ENCODE measurements at places on chromosomes 2 and 18.

DNA sequence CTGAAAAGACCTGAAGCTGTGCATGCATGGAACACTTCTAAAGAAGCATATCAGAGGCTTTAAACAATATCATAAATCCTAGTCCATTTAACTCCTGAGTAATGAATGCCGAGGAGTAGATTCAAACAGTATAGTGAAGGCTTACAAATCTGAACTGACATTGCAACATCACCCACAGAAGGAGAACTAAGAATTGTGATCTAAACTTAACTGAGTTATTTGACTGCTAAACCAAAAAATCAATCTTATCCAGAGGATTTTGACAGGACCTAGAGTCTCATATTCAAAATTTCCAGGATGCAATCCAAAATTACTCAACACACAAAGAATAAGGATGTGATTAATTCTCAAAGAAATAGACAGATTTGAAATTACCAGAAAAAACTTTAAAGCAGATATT lies 181.0 kb downstream of the SLC39A10 start:
- no peak for DNase-seq

DNA sequence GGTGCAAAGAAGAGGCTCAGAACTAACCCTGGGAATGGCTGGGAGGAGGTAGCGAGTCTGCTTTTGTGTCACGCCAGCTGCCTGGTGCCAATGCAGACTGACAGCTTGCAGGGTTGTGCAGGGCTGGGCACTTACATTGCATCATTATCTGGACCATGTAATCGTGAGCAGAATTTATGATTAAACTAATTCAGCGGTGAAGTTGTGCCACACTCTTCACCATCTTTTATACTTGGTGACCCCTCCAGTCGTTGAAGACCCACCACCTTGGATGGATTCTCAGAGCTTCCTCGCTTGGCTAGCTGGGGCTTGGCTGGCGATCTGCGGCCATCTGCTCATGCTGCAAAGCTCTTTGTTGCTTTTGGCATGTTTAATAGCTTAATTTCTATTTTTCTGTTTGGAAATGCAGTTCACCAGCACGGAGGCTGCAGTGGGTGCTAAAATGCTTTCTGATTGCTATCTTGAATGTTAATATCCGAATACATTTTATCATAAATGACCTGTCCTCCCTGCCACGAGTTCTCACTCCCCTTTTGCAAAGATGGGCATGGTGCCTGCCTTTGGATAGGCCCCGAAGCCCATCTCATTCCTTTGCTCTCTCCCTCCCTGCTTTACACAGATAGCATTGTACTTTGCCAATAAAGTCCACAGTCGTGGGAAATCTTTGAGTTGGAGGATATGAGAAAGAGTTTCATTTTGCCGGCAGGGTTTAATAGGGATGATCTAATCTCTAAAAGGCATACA lies 188.2 kb downstream of the PRKCE start:
- DNase-seq = no peak

DNA sequence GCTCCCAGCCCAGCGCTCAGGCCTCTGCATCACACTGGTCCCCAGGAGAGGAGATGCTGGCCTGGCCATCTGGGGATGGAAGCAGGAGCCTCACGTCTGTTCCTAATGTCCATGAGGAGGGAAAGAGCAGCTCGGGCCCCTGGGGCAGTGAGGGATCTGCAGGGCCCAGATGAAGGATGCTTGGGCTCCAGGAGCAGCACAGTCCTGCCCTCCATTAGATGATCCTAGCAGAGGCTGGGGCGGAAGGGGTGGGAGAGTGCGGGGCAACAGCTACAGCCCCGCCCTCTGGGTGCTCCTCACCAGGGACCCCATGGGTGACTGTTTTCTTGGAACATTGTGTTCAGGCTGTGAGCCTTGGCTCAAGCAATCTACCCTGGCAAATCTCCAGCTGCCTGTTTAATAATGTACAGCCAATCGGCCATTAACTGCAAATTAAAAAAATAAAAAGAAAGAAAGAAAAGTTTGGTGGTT lies 49.7 kb downstream of the TNS1 start:
- peak; percentile 36 for DNase-seq

DNA sequence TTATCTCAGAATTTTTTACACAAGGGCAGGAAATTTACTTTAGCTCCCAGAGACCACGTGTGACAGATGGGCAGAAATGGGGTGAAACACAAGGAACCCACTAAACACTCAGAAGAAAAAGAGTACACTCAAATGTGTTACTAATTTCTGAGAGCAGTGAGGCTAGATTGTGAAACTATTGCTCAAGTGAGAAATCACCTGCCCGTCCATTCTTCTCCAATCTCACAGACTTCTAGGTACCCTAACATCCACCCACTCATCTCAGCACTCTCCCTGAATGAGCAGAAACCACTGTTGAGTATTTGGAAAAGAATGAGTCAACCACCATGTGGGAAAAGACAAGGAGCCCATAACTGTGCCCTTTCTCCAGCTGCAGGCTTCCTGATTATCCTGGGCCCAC lies 293.0 kb upstream of the CDH2 start:
- no peak for DNase-seq

DNA sequence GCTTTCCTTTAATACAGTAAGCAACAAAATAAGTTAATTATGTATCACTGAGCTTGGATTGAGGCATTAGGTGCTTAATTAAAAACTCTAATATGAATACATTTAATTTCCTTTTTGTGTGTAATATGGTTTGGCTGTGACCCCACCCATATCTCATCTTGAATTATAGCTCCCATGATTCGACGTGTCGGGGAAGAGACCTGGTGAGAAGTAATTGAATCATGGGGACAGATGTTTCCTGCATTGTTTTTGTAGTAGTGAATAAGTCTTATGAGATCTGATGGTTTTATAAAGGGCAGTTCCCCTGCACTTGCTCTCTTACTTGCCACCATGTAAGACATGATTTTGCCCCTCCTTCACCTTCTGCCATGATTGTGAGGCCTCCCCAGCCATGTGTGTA lies 325.4 kb upstream of the CDH7 start:
- no peak for DNase-seq

DNA sequence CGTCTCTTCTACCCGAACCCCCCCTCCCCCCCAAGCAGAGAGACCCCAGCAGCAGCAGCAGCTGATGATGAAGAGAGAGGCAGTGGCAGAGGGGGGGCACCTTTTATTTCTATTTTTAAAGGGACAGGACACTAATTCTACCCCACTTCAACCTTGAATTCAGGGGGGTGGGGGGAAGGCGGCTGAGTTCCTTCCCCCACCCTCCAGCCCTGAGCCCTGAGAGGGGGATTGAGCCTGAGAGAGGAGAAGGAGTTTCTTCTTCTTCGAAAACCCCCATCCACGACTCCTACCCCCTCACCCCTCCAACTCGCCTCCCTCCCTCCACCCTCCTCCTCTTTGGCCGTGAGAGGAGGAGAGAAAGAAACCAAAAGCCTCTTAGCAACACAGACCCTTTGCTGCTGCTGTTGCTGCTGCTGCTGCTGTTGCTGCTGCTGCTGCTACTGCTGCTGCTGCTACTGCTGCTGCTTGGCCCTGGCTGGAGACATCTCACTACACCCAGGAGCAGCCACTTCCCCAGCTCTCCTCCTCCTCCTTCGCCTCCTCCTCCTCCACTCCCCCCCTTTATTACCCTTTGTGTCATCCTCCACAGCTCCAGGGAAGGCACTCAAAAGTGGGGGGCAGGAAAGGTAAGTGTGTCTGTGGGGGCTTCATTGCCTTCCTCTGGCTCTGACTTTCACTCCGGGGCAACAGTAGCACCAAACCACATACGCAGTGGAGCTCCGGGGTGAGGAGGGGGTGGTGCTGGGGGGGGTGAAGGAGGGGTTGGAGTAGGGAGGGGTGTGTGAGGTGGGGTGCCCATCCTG lies at the start of gene MBD5:
Gene MBD5, plus strand, starts transcription at position 33 of the 803 bp plus-strand sequence.
- peak; percentile 71 for DNase-seq

GRCh38 chr2:160837416-160837815 lies 322.8 kb upstream of the TANK start:
- DNase-seq = no peak

- DNase-seq = no peak
These were observed 22.0 kb upstream of the UPP2 start for GRCh38 chr2:158079672-158080071.

DNA sequence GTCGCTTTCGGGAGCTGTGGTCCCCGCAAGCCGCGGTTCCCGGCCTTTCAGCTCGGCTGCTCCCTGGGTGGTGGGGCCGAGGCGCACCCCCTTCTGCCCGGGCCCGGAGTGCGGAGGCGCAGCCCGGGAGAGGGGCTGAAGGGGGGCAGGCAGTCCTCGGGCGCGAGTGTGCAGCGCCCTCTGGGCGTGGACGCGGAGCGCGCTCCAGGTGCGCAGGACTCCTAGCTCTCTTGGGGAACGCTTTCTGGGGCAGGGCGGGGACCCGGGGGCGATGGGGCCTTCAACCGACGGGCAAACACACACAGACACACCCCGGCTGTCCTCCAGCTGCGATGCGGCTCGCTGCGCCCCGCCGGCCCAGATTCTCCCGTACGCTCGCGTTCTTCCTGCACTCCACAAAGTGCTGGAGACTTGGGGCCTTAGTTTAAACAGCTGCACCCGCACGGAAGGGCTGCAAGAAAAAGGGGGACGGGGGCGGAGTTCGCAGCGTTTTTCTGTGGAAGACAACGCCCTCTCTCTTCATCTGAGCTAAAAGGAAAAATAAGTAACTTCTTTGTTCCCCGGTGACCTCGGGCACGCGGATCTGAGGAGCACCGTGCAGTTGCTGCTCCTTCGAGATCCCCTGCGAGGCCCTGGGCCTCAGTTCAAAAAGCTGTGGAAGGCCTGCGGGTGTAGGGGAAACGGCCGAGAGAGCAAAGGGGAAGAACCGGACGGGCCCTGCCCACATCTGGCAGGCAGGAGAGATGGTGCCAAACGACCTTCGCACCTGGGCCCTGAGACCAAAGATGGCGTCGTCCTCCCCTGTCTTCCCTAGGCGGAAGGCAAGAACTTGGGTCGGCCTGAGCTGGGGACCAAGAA lies 593 bp upstream of the SDC1 start:
- DNase-seq = no peak

- no peak for DNase-seq
These were observed 1044.1 kb upstream of the ZEB2 start for GRCh38 chr2:145563741-145564615.

DNA sequence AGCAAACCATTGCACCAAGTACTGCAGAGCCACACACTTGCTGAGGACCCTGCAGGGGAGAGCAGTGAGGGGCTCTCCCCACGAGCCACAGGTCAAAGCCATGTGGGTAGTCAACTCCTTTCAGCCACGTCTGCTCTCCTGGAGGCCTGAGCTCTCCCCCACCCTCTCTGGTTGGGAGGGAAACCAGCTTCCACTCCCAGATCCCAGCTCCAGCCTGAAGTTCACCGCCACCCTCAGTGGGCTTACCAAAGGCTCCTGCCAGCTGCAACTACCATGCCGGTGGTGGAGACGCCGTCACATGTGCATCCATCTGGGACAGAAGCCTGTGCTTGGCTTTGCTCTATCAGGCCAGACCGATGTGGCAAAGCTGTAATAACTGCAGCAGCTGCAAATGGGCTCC lies 521.5 kb upstream of the RAB6C start:
- DNase-seq = no peak

GRCh38 chr2:172861656-172862476 lies 126.2 kb downstream of the RAPGEF4 start:
- DNase-seq = no peak

GRCh38 chr18:11506856-11507255 lies 102.5 kb upstream of the SLC35G4 start:
- no peak for DNase-seq

DNA sequence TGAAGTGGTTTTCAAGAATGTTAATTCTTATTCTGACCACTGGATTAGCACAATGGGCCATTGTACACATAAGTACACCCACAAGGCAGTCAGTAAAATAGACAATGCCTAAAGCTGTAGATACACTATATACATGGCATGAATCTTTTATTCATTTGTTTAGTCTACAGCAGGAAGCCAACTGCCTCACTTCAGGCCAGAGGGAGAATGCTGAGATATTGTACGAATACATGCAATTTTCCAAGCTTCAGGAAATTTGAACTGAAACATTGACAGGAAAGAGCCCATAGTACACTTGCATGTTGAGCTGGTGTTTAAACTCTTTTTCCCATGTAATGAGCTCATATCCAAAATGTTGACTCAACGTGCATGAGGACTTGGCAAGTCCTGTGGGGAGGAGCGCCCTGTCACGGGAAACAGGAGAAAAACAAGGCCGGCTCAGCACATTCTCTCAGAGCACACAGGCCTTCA lies 111.6 kb upstream of the CYP1B1 start:
- no peak for DNase-seq

DNA sequence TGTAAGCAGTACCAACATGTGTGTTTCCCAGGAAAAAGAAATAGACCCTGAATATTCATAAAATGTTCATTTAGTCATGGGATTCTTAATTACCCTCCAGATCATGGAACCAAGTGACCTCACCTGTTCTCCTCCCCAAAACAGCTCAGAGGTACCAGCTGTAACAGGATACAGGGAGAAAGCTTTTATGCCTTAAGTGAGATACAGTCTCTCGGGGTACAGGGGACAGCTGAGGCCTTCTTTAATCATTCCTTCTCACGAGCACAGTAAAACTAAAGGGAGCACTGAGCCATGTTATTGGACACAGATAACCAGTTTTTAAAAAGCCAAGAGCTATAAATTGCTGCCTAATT lies 16.6 kb downstream of the EPHA4 start:
- no peak for DNase-seq

DNA sequence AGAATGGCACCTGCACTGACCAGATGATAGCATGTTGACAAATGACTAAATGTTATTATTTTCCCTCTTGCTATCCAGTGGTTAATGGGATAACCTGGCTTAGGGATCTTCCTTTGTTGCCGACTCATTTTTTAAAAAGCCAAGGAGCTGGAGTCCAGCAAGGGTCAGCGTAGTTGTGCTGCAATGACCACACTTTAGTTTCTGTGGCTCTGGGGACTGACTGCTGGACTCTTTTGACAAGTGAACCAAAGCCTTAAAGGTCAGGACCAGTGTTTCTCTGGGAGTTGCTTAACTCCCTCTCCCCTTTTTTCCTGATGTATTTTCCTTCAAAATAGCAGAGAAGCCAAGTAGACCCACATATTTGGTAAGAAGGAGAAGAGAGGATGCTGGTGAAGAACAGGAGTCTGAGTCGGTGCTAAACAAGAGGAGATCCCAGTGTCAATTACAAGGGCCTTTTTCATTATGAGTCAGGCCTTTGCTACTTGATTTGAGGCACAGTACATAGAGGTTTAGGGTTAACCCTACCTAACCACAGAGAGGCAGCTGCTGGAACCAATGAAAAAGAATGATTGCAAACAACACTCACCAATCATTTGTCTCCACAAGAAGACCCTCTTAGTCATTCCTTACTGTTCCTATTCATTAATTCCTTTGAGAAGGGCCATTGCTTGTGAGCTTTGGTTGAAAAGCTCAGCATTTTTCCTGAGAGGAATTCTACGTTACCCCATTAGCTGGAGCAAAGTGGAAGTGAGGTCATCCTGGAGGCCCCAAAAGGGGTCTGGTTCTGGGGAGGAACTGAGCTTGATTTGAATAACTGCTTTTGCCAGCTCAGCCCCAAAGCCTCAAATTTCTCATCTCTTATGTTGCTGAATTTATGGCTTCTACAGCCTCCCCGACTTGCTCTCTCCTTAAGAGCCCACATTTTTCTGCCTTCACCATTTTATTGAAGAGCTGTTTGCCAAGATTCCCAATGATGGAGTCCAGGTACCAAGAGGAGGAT lies 137.6 kb upstream of the HNMT start:
- DNase-seq = no peak

GRCh38 chr2:230678451-230678850 lies 34.2 kb upstream of the CAB39 start:
- DNase-seq = no peak

GRCh38 chr2:21268878-21269224 lies 145.1 kb downstream of the TDRD15 start:
- no peak for DNase-seq
